ENCODE measurements at places on chromosomes 13 and 19.

DNA sequence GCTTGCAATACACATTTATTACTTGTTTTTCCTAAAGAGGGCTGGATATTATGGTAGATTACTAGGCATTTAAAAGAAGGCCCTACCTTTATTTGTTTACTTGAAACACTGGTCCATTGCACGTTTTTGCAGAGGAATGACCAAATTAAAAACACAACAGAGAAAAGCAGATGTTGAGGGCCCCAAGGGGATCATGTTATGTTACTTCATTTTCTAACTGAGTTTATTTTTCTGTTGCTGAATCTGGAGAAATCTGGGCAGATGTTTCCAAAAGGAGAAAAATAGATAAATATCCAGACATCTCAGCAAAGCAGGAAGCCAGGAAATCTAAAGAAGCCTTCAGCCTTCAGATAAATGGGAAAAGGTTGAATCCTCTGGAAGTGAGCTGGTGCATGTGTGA lies 353.0 kb downstream of the NDFIP2 start:
- no peak for DNase-seq

- DNase-seq, result no peak
These were observed 13.6 kb downstream of the ACP4 start for GRCh38 chr19:50803633-50804419.

DNA sequence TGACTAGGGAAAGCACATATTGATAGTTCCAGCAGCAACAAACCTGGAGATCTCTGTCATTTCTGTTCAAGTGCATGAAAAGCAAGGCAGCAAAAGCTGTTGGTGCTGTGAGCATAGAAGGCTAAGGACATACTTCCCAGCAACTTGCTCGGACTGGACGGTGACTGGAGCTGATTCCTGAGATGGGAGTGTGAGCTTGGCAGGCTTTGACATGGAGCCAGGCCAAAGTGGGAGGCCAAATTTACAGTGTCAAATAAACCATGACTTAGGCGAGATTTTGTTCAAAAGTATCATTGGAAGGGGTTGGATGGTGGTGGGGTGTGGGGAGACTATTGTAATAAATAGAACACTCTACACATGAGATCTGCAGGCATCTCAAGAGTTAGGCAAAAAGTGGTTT lies 5.9 kb upstream of the ARGLU1 start:
- DNase-seq, result no peak

- no peak for DNase-seq
These were observed 703.7 kb downstream of the UQCRFS1 start for GRCh38 chr19:28509079-28509895.

DNA sequence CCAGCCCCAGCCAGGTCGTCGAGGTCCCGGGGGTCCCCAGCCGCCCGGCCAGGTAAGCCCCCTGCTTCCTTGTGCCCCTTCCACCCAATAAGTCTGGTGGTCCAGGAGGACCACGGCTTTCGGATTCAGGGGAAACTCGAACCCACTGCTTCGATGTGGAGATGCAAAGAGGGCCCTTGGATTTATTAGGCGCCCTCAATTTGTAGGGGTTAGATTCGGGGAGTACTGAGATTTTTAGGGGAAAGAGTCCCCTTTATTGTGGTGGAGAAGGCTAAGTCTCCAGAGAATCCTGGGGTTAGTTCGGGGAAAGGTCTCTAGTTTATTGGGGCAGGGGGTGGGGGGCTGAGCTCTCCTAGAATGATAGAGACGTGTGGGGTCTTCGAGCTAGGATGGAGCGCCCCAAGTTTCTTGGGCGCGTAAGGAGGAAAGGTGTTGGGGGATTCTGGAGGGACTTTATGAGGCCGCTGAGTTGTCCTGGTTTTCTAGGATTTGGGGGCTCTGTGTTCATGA lies 3.8 kb upstream of the LTBP4 start:
- DNase-seq, result no peak

DNA sequence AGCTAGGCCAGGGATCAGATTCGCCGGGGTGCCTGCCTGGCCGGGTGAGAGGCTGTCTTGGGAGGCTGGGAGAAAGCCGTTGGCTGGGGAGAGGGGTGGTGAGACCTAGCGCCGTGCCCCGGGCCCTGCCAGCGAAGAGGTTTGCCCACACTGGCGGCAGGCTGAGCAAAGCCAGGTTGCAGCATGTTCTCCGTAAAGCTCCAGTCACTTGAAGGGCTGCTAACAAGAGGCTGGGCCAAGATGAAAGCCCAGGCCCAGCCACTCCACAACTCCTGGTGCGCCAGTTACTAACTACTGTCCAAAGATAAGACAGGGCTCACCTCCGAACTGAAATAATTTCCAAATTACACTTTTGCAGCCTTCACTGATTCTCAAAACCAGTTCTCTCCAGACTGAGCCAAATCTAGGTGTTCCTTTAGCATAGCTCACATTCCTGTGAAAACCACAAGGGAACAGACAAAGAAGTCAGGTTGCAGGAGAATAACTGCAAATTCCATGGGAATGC lies 16.3 kb downstream of the ELAVL1 start:
- DNase-seq, result no peak

GRCh38 chr19:10299545-10300458 lies 9.8 kb downstream of the ZGLP1 start:
- DNase-seq, result no peak

GRCh38 chr19:40806423-40807146 lies 7.6 kb downstream of the EGLN2 start:
- DNase-seq, result peak; percentile 90

DNA sequence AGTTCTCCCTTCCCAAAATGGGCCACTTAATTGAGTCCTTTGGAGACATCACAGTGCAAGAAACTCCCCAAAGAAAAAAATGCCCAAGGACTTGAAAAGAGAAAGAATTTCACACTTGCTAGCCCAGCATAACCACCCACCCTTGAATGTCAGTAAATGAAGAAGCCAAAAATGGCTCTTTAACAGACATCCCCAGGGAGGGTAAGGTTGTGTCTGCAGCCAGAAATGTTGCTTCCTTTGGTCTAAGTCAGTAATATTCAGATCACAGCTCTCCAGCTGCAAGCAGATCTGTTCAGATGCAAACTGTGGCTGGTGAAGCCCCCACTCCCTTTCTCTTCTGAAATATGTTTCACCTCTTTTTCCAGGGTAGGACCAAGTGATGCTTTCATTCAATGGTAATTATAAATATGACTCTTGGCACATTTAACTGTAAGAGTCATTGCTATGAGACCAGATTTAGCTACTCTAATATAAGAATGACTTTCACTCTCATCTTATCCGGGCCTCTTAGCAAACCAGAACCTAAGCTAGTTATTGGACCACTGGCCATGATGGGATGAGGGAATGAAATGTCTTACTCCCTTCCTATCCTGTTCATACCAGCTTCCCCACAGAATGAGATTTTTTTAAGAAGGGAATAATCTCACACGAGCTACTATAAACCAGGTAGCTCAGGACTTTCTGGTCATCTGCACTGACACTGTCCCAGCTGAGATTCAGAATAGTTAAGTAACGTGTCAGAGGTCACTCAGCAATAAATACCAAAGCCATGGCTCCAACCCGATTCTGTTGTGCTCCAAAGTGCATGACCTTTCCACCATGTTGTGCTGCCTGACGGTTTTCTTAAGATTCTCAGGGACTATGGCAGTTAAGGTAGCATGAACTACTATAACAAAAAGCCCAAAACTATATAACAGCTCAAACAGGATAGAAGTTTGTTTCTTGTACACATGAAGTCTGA lies 234.1 kb downstream of the FOXO1 start:
- DNase-seq, result no peak

- DNase-seq, result no peak
These were observed 411.0 kb downstream of the OLFM4 start for GRCh38 chr13:53439439-53440225.

DNA sequence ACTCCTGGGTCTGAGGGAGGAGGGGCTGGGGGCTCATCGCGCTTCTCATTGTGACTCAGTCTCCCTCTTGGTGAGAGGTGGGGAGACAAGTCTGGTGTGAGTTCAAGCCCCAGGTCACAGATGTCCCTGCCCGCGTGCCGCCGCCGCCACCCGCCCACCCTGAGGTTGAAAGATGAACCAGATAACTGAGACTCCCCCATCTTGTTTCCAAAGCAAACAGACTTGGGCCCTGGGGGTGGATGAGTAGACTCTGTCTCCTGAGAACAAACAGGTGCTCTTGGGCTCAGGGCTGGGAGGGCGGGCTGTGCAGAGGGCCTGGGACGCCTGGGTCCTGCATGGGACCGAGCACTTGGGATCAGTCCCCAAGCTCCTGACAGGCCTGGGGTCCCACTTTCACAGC lies 567 bp downstream of the SBK2 start:
- no peak for DNase-seq

- no peak for DNase-seq
These were observed 83.0 kb downstream of the ZNF728 start for GRCh38 chr19:22919946-22920345.

GRCh38 chr19:41893899-41894298 lies 10.9 kb downstream of the ARHGEF1 start:
- no peak for DNase-seq

- DNase-seq, result no peak
These were observed 8.2 kb upstream of the LRCH1 start for GRCh38 chr13:46544811-46545210.
